ENCODE measurements at places on chromosomes 2 and 18.

- no peak for DNase-seq
Measured at GRCh38 chr2:234625626-234626250, 128.9 kb upstream of the ARL4C start.

DNA sequence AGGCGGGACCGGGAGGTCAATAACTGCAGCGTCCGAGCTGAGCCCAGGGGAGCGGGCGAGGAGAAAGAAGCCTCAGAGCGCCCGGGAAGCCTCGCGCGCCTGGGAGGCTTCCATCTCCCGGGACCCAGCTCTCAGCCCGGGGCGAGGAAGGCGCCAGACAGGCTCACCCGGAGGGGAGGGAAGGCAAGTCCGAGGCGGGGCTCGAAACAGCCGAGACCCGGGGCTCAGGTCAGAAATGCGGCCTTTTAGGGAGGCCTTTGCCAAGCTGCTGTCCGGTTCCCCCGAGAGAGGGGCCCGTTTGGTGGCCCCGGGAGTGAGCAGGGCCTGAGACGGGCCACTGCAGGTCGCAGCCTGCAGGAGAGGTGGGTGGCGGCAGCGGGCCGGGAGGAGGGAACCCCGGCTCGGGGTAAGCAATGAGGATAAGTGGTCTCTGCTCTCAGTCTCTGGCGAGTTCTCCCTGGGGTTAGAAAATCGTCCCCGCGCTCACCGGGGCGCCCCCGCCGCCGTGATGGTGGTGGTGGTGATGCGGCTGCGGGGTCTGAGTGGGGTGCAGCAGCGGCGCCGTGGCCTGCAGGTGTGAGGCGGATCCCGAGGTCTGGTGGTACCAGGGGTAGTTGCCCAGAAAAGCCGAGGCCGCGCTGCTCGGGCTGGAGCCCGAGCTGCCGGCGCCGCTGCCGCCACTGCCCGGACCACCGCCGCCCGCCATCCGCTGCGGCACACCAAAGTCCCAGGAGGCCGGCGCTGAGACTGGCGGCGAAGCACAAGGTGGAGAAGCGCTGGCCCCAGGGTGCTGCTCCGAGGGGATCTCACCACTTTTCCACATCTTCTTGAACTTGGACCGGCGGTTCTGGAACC lies 2.4 kb downstream of the DLX2 start:
- DNase-seq, result no peak

GRCh38 chr2:51981783-51982182 lies 949.9 kb upstream of the NRXN1 start:
- DNase-seq, result no peak

- no peak for DNase-seq
Measured at GRCh38 chr2:236887953-236888793, 197.5 kb upstream of the COPS8 start.

DNA sequence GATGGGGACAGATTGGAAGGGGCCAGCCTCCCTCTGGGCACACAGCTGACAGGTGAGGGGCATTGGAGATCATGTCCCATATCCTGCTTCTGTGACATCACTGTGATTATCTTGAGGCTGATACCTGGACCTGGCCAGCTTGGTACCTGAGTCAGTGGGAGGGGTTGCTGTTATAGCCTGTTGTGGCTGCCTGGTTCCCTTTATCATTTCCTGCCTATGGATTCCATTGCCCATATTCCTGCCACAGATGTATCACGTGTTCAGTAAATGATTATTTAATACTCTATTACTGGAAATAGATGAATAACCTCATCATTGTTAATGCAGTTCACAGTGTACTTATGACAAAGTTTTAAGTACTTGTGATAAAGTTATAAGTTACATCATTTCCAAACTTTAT lies 7.8 kb upstream of the SCYGR1 start:
- no peak for DNase-seq

- DNase-seq, result no peak
Measured at GRCh38 chr2:236569573-236569973, at the start of gene ACKR3. TSS of gene ACKR3 (plus strand) at chr2:236569825. CDS start at chr2:236580466, 10,641 bp downstream.

DNA sequence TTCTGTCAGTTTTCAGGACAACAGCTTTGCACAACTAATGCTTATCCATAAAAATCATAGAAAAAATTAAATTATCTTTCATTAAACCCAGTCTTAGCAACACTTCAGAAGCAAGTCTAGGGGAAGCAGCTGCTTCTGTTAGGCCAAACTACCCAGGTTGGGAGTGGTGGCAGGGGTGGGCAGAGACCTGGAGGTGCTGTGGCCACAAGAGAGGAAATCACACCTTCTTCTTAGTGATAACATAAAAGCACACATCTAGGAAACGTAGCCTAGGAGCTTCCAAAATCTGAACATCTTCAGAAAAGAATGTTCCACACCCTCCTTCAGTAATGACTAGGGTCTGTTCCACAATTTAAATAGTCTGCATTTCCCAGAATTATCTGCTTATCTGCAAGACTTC lies 32.3 kb upstream of the FRZB start:
- no peak for DNase-seq

GRCh38 chr2:69724540-69725159 lies 17.3 kb upstream of the ANXA4 start:
- peak; percentile 16 for DNase-seq

GRCh38 chr2:70443726-70444125 lies 109.9 kb downstream of the TGFA start:
- DNase-seq, result no peak

- DNase-seq, result no peak
Measured at GRCh38 chr2:201796478-201796865, 9.9 kb upstream of the CDK15 start.

- no peak for DNase-seq
Measured at GRCh38 chr2:38269421-38269820, 107.7 kb downstream of the ATL2 start.

GRCh38 chr18:70826571-70826970 lies 537.7 kb downstream of the SOCS6 start:
- DNase-seq, result no peak

DNA sequence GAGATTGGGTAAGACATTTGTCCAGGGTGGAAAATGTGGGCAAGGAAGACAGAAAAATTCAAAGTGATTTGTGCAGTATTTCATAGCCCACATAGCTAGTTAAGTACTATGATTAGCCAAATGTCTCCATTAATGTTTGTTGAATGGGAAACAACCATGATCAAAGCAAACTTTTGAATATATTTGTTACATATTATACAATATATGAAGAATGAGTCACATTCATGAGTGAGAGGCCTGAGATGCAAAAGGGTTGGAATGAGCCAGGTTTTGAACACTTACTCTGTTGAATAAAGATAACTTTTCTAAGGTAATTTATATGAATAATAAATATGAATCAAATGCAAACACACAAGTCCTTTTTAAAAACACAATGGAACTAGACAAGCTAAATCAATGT lies 984.5 kb upstream of the CDH2 start:
- DNase-seq, result no peak

- no peak for DNase-seq
Measured at GRCh38 chr2:102473631-102474030, 605 bp downstream of the SLC9A4 start.

- no peak for DNase-seq
Measured at GRCh38 chr2:176821350-176821749, 391.2 kb upstream of the HNRNPA3 start.

DNA sequence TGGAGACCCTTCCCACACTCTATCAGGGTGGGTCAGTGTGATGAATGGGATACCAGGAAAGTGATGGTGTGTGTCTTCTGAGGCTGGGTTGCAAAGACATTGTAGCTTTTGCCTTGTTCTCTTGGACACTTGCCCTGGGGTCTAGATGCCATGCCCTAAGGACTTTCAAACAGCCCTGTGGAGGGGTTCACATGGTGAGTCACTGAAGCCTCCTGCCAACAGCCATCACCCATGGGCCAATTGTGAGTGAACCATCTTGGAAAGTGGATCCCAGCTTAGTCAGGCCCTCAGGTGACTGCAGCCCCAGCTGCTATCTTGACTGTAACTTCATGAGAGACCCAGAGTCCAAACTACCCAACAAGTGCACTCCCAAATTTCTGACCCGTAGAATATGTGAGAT lies 25.8 kb upstream of the IGFBP5 start:
- no peak for DNase-seq

- no peak for DNase-seq
Measured at GRCh38 chr18:48832938-48833700, 117.6 kb downstream of the SMAD7 start.

DNA sequence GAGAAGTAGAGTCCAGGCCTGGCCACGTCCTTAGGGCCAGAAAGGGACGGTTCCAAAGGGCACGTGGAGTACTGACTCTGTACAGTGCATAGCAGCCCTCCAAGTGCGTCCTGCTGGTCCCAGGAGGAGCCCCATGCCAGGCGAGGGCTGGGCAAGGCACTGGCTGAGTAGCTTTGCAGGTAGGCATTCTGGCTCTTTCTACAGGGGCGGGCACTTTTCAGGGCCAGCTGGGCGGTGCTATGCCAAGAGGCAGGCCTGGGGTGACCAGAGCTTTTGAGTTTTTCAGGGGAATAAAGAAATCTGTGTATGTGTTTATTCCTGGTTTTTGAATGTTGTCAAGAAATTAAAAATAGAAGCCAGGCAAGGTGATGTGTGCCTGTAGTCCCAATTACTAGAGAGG lies 15.4 kb upstream of the GLI2 start:
- no peak for DNase-seq

DNA sequence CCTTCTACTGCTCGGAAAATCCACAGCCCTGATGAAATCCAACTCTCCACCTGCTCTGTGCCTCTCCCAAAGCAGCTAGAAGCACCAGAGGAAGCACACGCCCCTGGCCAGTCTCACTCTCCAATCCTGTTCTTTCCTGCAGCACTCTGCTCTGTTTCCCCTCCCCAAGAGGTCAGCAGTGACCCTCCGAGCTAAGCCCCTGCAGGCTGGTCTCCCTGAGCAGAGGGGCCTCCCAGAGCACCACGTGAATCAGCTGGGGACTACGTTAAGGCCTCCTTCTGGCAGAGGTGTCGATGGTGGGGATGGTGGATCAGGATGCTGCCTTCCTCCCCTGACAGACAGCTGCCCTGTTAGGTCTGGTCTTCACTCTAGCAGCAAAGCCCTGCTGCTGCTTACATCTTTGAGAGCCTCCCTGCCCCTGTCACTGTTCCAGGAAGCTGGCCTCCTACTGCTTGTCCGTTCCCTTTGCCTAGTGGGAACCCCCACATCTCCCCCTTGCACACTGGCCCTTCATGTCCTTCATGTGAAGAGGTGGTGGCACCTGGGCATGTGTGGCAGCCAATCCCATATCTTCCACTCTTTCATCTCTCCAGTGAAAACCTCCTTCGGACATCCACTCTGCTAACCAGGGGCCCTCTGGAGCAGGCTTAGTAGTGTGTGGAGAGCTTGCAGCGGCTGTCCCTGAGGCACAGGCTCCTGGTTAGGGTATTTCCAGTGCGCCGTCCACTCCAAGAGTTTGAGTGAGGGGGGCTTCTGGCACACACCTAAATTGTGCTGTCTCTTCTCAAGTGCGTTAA lies 307.5 kb upstream of the HS6ST1 start:
- no peak for DNase-seq

- DNase-seq, result no peak
Measured at GRCh38 chr2:219252570-219252899, 508 bp upstream of the TUBA4B start.

GRCh38 chr2:159971365-159972152 lies 90.9 kb downstream of the PLA2R1 start:
- DNase-seq, result no peak
